ENCODE measurements at places on chromosomes 7 and 10.

- DNase-seq = no peak
Measured at GRCh38 chr10:84755311-84755710, 426.9 kb downstream of the CCSER2 start.

DNA sequence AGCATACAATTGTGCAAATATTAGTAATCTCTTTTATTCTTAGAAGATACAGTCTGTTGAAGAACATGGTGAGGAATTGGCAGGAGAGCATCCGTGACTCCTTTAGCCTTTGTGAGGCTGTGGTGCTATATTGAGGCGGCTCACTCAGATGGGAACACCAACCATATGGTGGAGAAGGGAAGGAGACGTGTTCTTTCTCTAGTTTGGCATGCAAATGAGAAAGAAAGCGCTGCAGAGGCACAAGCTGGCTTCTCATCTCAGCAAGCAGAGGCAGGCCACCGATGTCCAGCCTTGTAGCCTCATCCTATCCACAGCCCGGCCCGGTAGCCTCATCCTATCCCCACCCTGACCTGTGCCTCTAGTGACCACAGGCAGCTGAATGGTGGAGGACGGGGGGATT lies 288.3 kb downstream of the CAMK1D start:
- DNase-seq = no peak

GRCh38 chr7:150329331-150330120 lies 6.2 kb upstream of the ACTR3C start:
- DNase-seq = no peak

GRCh38 chr10:74011770-74012169 lies 13.9 kb downstream of the VCL start:
- no peak for DNase-seq

- DNase-seq = no peak
Measured at GRCh38 chr7:123916240-123916724, 8.8 kb upstream of the SPAM1 start.

GRCh38 chr10:12350925-12351324 lies 1.6 kb downstream of the CAMK1D start:
- DNase-seq = no peak

GRCh38 chr7:115613836-115614235 lies 416.7 kb downstream of the TFEC start:
- DNase-seq = no peak

DNA sequence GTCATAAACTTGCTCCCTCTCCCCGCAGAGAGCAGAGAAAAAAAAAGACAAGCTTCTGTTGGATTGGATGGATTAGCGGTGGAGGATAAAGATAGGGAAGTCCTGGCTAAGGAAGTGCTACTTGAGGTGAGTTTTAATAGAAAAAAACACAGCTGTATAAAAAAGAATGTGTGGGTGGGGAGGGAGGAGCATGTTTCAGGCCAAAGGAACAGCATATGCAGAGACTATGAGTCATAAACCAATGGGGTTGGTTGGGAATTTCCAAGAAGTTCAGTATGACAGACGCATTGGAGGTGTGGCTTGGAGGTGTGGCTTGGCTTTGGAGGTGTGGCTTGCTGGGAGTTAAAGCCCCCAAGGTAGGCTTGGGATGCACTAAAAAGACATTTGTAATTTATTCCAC lies 103.0 kb upstream of the LSM8 start:
- peak; percentile 20 for DNase-seq

DNA sequence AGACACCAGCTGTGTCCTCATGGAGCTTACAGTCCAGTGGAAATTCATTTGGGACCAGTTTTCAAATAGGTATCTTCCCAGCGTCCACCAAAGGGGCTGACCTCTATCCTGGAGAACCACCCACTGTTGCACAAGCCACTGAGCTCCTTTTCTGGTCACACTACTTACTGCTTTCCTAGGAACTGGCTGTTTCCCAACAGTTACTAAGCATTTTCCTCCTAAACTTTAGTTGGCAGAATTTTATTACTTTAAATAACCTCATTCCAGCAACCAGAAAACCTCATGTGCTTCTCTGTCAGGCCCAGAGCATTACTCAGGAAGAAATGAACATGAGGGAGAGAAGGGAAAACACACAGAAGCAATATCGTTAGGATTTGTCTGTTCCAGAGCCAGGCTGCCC lies 183.1 kb downstream of the GPAM start:
- no peak for DNase-seq

DNA sequence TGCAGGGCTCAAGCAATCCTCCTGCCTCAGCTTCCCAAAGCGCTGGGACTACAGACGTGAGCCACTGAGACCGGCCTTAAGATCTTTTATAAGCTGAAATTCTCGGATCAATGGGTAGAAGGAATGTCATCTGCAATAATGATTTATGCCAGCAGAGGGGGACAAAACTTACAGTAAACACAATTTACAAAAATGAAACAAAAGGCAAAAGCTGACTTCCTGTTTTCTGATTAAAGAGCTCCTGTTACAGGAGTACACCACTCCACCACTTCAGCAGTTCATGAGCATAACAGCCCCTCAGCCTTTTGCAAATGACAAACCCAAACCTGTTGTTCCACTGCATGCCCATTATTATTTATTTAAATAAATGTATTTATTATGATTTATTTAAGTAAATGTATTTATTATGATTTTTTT lies 88.5 kb upstream of the ATP6V0A4 start:
- no peak for DNase-seq

DNA sequence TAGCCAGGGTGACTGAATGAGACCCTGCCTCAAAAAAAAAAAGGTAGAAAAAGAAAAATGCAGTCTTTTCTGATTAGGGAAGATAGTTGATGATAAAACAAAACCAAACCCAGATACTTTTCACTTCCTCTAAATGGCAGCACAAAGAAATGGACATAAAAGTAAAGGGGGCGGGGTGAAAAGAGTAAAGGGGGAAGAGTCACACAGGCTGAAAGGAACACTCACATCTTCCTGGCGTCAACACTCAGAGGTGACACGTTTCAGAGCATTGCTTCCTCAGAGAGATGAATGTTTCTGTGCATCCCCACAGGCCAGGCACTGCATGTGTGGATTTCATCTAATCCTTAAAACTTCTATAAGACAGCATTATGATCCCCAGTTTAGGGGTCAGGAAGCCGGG lies 81.2 kb downstream of the HIPK2 start:
- no peak for DNase-seq

DNA sequence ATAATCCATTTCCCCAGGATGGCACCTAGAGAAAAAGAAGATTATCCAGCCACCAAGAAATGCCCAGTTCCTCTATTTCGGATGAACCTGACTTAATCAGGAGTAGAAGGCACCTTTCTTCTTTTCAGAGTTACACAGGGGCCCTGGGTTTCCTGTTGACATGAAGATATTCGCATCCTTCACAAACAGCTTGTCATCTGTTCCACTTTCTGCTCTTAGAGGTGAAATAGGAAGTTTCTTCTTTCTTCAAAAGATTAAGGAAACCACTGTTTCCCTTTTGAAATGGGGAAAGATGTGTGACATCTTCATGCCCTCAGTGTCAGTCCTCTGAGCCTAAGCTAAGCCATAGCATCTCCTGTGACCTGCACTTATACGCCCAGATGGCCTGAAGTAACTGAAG lies 39.1 kb upstream of the RAB18 start:
- no peak for DNase-seq

- DNase-seq = no peak
Measured at GRCh38 chr10:14200698-14201544, 129.8 kb downstream of the FRMD4A start.

- DNase-seq = no peak
Measured at GRCh38 chr7:831596-832166, 595 bp upstream of the SUN1 start.

DNA sequence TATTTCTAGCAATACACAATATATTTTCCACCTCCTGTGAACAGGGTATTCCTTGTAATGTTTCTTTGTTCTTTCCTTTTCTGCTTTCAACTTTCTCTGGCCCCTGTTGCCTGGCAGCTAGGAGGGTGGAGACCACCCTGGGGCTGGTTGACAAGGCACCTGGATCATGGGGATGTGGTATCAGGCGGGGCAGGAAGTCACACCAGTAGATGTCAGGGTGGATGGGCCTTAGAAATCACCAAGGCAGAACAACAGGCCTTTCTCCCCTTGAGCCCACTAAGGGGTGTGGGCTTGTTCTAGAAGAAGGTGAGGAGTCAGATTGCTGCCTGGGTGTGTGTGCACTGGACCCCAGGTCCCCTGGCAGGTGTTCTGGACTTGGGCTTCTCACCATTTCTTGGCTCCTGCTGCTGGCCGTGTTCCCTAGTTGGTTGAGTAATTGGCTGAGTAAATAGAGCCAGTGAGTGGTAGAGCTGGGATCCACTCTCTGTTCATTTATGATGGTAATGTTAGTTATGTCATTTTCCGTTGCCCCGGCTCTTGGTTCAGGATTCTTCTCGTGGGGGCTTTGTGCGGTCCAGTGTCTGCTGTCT lies 24.9 kb downstream of the ZNF783 start:
- DNase-seq = no peak

DNA sequence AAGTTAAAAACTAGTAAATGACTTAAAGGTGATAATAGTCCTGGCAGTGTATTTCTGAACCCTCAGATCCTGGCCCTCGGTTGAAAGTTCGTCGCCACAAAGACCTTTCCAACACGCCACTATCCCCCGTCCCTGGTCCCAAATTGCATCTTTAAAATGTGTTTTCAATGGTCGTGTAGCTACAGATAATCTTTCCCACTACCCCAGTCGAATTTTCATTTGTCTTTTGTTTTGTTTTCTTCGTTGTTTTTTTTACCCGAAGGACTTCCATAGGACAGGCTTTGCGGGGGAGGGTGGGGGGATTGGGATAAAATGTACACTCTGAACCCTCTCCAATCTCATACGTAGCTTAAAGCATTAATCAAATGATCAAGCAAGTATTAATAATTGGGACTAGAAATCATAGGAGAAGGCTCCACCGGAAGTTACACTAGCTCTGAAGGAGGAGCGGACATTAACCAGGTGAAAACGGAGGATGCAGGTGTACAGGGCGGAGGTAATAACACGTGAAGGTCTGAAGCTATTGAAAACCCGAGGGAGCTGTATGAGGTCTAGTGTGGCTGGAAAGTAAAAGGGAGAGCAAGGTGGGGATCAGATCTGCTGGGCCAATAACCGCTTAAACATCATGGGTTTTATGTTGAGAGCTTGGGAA lies 32.8 kb upstream of the PHF14 start:
- no peak for DNase-seq

GRCh38 chr7:142943706-142944268 lies 4.5 kb downstream of the LLCFC1 start:
- no peak for DNase-seq

GRCh38 chr7:28718545-28718944 lies 239.6 kb downstream of the TRIL start:
- DNase-seq = no peak

DNA sequence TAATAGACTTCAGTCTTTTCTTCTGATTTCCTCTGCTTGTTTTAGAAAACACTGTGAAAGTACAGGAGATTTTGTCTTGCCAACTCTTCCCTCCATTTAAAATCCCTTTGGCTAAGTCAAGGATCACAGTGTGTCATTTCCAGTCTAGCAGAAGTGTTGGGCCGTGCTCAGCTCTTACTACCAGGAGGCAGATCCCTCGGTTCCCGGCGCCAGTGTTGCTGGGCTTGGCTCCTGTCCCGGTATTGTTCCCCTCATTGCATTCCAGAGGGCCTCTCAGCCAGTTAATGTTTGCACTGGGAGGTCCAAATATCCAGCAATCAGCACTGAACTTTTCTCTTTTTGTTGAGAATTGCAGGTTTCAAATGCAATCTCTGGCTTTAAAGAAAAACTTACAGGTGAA lies 612.1 kb upstream of the MGMT start:
- no peak for DNase-seq

DNA sequence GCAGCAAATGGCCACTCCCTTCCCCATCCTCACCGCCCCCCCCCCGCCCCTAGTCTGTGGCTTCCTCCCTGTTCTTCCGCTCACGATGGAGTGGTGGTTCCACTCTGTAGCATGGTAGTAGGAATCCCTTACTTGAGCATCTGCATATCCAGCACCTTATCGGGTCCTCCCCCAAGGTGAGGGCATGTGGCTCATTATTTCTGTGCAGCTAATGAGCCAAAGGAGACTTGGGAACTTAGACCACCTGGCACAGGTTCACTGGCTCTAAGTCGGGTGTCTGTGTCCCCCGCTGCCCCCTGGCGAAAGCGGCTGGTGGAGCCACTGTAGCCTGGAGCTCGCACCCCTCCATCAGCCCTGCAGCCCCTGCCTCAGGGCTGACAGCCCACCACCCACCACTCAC lies 22.8 kb upstream of the GPR26 start:
- no peak for DNase-seq

- DNase-seq = no peak
Measured at GRCh38 chr7:150631084-150631826, 930 bp downstream of the GIMAP6 start.

DNA sequence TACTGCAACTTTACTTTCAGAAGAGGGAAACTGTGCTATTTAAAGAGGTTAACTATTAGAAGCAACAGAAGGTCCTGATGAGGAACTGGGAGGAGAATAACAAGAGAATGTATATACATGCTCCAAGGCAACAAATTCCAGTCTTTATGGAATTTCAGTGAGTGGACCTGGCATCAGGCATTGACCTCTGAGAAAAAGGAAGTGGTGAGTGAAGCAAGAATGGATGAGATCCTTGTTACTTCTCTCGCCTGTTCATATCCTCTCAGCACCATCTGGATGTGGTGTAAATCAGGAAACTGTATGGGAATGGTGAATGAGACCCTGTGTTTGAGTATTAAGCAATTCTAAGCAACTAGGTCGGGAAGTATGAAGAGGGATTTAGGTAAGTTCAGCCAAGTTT lies 30.3 kb upstream of the KBTBD2 start:
- DNase-seq = no peak

- no peak for DNase-seq
Measured at GRCh38 chr7:85773116-85773728, 586.4 kb upstream of the SEMA3D start.

DNA sequence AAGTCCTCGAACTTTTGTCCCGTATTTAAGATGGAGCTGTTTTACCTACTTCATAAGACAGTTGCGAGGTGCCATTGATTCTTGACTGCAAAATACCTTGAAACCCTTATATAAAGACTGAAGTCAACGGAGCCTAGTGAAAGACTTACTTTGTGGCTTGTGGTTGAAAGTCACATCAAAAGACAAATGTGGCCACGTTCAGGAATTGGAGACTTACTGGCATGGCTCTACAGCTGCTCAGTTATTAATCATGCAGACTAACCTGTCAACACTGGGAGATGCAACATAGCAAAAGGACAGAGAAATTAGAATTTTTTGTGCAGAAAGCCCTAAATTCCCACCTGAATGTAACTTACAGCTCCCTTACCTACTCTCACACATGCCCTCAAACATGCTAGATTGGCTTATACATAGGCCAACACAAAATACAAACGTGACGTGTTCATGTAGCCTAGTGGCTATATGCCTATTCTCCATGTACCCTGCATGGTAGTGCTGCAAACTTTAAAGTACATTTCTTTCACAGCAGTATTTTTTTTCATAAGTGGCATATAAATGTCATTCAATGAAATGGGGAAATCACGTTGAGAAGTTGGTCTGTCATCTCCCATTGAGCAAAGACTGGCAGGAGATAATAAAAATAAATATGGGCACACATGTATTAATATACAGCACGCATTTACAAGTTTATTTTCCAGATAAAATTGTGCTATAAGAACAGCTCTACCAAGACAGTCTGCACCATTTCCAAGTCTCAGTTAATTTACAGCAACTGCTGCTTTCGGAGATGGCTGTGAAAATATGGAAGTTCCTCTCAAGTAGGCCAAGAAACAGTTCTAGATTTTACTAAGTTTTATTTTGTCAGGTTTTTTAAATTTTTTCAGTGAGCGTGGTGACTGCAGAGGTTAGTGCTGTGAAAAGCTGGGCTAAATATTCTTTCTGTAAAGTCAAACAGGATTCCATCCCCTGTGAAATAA lies 170.4 kb upstream of the C7orf33 start:
- DNase-seq = no peak
